ENCODE measurements at places on chromosomes 16 and 17.

GRCh38 chr17:42991471-42991870, 6.7 kb upstream of the RPL27 start:
- DNase-seq: no peak

GRCh38 chr17:17141279-17141678, 64.9 kb downstream of the PLD6 start:
- DNase-seq: no peak

DNA sequence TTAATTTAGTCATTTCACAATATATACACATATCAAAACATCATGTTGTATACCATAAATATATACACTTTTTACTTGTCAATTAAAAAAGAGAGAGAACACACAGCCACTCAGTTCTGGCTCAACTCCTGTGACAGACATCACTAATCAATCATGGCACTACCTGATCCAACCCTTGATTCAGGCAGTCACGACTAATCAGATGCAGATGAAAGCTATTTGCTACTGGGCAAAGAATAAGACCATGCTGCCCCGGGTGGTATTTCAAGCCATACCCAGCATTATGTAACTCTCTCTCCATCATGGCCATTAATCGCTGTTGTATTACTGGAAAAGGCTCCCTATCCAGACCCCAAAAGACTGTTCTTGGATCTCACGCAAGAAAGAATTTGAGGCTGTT, 345.7 kb downstream of the HAPSTR1 start:
- DNase-seq: no peak

DNA sequence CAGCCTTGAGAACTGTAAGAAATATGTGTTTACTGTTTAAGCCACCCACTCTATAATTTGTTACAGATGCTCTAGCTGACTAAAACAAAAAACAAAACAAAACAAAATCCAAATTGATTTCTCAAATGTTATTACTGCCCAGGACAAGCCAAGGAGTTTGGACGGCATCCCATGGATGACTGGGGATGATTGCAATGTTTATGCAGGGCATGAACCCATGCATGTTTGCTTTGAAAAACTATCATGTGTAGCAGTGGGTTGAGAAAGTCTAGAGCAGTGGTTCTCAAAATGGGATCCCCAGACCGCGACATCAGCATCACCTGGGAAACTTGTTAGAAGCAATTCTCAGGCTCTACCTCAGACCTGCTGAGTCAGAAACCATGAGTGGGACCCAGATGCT, 223.2 kb upstream of the PSMD7 start:
- DNase-seq: no peak

- no peak for DNase-seq
These were observed 124.5 kb downstream of the PRKCB start for GRCh38 chr16:23960081-23960885.

GRCh38 chr17:32805029-32805976, 71.6 kb downstream of the MYO1D start:
- no peak for DNase-seq

DNA sequence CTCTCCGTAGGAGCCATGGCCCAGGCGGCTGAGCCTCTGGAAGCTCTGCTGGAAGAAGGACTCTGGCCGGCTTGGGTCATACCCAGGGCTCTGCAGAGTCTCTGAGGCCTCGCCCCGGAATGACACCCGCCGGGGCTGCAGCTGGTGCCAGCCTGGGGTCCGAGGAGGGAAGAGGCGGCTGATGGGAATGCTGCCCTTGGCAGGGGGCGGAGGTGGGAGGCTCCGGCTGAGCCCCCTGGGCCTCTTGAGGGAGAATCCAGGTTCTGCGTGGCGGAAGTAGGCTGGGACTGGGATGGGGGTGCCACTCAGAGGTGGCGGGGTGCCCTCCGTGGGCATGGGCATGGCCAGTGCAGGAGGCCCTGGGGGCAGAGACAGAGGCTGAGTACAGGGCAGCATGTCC, 3.6 kb downstream of the PKMYT1 start:
- no peak for DNase-seq

DNA sequence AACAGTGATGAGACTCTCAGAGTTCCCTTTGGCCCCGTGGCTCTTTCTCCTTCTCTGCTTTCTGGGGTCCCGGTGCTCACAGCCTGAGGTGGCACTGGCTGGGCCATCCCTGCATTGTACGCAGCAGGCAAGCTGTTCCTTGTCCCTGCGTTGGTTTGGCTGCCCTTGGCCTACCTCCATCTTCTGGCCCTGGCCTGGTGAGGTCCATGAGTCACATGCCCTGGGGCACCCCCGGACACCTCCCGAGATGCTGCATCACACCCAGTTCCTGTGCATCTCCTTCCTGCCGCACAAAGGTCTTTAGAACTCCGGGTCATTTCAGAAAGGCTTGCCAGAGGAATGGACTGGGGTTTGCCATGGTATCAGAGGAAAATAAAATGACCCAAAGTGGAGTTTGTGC, 9.5 kb downstream of the SULT1A2 start:
- DNase-seq: no peak

DNA sequence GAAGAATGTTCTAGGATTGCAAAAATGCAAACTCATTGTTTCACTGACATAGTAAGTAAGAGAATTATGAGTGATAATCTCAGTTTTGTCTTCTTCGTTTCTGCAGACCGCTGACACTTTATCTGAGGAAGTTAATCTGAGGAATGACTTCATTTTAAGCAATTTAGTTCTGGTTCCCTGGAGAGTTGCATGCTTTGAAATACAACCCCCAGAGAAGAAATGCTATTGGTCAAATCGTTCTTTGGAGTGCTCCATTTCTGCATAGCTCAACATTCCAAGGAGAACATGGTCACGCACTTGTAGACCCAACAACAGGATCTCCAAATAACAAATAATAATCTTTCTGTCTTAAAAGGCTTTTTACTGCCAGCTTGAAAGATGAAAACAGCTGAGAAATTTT, 427.1 kb downstream of the GRIN2A start:
- no peak for DNase-seq

- no peak for DNase-seq
These were observed 670 bp upstream of the CTF1 start for GRCh38 chr16:30895627-30896260.

- DNase-seq: no peak
These were observed 1.0 kb downstream of the GDE1 start for GRCh38 chr16:19520861-19521331.

DNA sequence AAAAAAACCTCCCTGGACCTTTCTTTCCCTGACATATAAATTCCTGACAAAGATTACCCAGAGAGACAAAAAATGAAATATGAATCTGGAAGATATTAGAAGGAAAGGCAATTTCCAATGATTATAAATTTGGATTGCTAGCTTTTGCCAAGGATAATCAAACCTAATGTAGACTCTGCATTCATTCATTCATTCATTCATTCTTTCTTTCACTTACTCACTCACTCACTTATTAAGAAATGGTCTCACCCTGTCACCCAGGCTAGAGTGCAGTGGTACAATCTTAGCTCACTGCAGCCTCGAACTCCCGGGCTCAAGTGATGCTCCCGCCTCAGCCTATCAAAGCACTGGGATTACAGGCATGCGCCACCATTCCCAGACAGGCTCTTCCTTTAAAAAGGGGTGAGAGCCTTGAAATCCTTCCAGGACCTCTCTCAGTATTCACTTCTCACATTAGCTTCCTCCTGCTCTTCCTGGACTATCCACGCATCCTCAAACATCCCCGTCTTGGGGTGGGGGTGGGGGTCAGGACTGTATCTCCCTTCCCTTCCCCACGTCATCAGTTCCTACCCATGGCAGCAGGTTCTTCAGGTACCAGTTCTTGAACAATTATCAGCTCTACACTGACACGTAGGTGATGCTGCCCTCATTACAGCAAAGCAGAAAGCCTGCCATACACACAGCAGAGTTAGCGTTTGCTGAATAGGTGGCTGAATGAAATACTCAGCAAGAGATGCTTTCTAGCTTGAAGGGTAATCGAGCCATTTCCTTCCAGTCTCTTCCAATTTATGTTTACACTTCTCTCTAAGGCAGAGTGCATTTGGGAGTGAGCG, 19.8 kb downstream of the PRPSAP1 start:
- DNase-seq: no peak

DNA sequence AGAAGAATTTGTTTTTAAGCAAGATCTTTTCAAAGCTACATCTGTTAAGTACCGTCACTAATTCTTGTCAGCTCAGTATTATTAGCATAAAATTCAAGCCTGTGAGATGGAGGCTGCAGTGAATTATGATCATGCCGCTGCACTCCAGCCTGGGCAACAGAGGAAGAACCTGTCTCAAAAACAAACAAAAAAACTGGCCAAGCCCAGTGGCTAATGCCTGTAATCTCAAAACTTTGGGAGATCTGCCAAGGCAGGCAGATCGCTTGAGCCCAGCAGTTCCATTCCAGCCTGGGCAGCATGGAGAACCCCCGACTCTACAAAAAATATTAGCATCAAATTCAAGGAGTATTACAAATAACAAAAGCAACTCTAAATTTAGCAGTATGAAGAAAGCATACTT, 88.0 kb downstream of the STXBP4 start:
- no peak for DNase-seq

DNA sequence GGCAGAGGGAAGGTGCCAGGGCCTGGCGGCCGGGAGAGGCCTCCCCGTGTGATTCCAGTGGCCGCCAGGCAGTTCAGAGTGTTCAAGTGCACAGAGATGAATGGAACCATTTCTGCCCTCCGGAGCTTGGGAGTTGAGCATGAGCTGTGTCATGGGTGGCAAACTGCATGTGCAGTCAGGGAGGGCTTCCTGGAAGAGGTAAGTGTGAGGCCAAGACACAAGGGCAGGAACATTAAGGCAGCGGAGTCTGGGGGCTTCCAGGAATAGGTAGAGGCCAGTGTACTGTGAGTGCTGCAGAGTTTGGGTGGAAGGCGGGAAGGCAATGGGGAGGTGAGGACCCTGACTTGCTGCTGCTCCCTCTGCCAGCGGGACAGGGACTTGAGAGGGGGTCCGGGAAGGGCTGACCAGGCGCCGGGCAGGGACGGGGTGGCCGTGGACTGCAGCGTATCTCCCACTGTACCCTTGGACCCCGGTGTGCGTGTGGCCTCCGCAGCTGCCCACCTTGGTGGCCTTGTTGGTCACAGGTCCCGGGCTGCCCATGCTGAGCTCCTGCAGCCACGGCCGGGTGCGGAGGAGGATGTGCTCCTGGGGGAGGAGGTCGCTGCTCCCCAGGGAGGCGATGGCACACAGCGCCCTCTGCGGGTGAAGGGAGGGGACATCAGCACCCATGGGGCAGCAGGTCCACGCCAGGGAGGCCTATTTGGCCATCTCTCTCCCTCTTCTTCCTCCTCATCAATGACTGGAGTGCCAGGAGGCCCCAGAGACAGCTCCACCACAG, 7.5 kb upstream of the CEP131 start:
- no peak for DNase-seq

DNA sequence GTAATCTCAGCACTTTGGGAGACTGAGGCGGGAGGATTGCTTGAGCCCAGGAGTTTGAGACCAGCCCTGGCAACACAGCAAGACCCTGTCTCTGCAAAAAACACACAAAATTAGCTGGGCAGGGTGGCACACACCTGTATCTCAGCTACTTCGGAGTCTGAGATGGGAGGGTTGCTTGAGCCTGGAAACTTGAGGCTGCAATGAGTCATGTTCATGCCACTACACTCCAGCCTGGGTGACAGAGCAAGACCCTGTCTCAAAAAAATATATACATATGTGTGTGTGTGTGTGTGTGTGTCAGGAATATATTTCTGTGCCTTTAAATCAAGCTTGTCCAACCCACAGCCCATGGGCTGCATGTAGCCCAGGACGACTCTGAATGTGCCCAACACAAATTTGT, 55.2 kb downstream of the CRISPLD2 start:
- DNase-seq: no peak

DNA sequence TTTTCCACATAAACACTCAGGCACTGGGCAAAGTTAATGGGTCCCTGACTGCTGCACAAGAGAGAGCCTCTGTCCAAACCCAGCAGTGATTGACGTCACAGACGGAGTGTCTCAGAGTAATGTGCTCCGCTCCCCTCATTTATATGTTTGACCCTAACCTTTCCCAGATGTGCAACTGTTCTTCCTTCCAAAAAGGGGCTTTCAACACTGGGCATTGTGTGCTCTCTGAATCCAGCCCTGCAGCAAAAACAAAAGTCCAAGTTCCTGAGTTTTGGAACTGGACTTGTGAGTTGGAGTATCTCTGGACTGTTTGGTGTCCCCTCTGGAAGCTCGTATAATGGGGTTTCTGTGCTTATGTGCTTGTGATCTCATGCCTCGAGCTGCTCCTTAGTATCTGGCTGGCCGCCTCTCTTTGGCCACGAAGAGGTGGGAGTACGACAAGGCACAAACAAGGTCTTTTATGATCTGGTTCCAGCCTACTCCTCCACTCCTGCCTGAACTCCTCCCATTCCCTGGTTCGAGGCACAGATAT, 76.4 kb upstream of the SMIM36 start:
- DNase-seq: no peak

GRCh38 chr17:59842901-59843652, 49.7 kb downstream of the TUBD1 start:
- DNase-seq: peak; percentile 76

GRCh38 chr17:42438600-42439567, 15.8 kb upstream of the CAVIN1 start:
- DNase-seq: peak; percentile 50

DNA sequence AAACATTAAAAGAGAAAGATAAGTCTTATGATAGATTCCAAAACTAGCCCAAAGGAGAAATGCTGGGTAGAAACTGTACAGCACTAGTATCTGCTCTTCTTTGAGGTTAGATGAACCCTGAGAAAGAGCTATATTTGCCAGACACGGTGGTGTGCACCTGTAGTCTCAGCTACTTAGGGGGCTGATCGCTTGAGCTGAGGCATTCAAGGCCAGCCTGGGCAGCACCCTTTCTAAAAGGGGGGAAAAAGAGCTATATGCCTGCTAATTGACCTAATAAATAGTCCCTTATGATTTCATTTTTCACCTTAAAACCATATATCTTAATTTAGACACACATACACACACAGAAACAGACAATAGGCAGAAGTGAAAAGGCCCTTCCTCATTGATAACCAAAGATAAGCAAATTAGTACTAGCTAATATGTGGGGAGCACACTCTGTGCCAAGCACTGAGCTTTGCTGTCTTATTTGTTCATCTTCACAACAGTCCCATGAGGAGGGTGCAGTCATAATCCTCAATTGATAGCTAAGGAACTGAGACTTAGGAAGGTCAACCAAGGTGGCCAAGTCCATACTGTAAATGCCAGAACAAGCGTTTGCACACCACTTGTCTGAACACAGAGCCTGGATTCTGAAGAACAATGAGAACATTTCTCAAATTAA, 56.6 kb upstream of the NLK start:
- DNase-seq: no peak

- no peak for DNase-seq
These were observed 14.4 kb downstream of the ASPSCR1 start for GRCh38 chr17:81991684-81992305.
